Caco-2 (cell line): ENCODE measurements at places on chromosomes 1 and 21.

DNA sequence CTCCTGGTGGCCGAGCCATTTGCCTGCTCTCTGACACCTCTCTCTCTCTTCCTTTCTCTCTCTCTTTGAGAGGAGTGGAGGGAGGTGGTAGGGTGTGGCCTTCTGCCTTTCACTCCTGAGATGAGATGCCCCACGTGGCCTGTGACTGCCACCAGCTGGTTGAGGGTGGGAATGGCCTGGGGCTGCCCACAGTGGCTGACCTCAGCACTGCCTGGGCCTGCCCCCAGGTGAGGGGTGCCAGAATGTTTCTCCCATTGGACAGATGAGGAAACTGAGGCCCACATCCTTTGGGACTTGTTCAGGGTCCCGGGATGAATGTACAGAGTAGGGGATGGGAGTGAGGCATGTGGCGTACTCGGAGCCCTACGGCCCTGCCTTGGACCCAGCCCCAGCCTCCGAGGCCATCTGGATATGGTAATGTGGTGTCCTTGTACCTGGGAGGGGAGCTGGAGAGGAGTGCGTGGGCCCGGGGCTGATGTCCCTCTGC, 12.7 kb upstream of the C1orf167 start:
- peak overlapping the region; percentile 42 for H3K27ac ChIP-seq
- peak; percentile 74 for DNase-seq
- H3K36me3 ChIP-seq, result no peaks in the 10 kb centered on the region

DNA sequence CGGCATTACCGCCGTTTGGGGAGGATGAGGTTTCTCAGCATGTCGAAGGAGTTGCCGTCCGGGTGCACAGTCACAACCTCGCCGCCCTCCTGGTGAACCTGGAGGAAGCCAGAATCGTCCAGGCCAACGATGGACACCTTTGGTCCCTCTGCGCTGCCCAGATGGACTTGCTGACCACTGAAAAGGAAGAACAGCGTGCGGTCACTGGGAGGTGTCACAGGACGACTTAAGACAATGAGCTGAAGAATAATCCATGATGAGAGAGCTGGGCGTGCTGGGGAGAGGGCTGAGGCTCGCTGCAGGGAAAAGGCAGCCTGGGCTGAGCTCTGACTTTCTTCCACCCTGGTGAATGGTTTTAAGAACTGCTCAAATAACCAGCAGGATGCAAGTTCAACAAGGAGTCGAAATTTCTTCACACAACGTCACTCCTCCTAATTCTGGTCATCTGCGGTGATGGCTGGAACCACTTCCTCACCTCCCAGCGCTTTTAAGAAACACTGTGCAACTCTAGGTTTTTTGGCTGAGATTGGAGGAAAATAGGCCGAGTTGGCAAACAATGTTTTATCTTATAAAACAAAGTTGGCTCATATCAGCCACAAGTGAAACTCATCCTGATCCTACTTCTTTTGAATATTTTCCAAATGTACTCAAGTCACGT, 55.5 kb downstream of the SIM2 start:
- no peak overlapping the region for H3K4me3 ChIP-seq
- peaks cover 21% of the 10 kb centered on the region for H3K4me1 ChIP-seq
- H3K27ac ChIP-seq, result peak overlapping the region; percentile 18
- H3K27me3 ChIP-seq, result no peaks in the 10 kb centered on the region

- no peak overlapping the region for H3K27ac ChIP-seq
- no peaks in the 10 kb centered on the region for H3K4me1 ChIP-seq
- no peak for DNase-seq
- no peak overlapping the region for H3K4me3 ChIP-seq
- H3K36me3 ChIP-seq, result no peaks in the 10 kb centered on the region
Observed at GRCh38 chr1:94676686-94677085, 135.1 kb upstream of the F3 start.

DNA sequence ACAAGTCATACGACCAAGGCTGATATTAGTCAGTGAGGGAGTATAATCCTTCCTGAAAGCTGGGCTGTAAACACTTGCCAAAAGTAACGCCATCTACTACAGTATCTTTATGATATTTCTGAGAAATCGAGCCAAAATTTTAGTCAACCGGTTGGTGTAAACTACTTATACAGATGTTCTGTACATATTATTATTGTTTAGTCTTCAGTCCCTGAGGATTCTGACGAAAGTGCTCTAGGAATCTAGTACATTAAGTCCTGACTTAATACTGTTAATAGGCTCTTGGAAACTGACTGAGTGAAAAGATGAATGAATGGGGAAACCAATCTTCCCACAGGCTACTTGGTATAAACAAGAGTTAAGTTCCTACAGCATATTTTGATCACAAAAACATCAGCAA, 274.3 kb downstream of the USP25 start:
- no peak overlapping the region for H3K27ac ChIP-seq
- DNase-seq, result no peak
- no peaks in the 10 kb centered on the region; the same call in 1 of the 2 replicates for H3K4me1 ChIP-seq
- no peak overlapping the region for H3K4me3 ChIP-seq
- no peaks in the 10 kb centered on the region for H3K36me3 ChIP-seq

- peaks cover 3% of the 10 kb centered on the region; the same call in 1 of the 2 replicates for H3K4me1 ChIP-seq
- no peaks in the 10 kb centered on the region for H3K36me3 ChIP-seq
- no peak overlapping the region for H3K4me3 ChIP-seq
- no peaks in the 10 kb centered on the region for H3K27me3 ChIP-seq
- no peak overlapping the region for H3K27ac ChIP-seq
Observed at GRCh38 chr1:45187725-45188124, 18.7 kb downstream of the ZSWIM5 start.

- peaks cover 13% of the 10 kb centered on the region for H3K4me1 ChIP-seq
- H3K36me3 ChIP-seq, result no peaks in the 10 kb centered on the region
- no peaks in the 10 kb centered on the region for H3K27me3 ChIP-seq
- H3K27ac ChIP-seq, result no peak overlapping the region
- no peak for DNase-seq
Observed at GRCh38 chr1:105636052-105636451, 1420.4 kb upstream of the PRMT6 start.

GRCh38 chr1:6027591-6027990, 18.1 kb upstream of the KCNAB2 start:
- H3K4me1 ChIP-seq, result peaks cover 9% of the 10 kb centered on the region
- H3K4me3 ChIP-seq, result no peak overlapping the region
- DNase-seq, result no peak

DNA sequence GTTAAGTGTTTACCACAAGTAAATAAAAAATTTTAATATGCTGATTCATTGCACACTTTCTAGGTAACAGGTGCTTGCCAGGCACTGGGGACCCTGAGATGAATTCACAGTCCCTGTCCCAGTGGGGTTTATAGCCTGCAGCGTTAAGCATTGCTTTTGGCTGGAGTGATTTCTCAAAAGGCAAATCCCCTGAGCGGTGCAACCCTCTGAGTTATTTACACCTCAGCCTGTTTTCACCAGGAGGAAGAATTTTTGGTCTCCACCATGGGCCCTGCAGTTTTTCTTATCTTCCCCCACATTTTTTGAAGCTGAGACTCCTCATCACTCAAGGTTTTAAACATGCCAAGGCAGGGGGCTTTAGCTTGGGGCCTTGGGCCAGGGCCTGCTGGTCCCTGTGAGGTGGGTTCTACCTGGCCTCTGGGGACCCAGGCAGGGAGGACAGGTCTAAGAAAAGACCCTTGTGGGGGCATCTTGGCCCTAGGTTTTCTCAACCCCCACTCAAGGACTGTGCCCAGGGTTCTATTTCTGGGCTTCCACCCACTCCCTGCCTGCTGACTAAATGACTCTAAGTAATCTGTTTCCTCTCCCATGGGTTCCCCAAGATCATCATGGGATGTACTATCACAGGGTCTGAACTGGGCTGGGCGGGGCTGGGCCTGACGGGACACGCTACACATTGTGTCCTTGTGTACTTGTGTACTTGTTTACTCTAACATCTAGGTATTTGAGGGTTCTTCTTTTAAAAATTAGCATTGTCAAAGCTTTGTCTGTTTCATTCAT, 10.2 kb upstream of the CHIT1 start:
- no peak overlapping the region for H3K4me3 ChIP-seq
- no peak for DNase-seq
- H3K27ac ChIP-seq, result no peak overlapping the region
- H3K4me1 ChIP-seq, result peaks cover 3% of the 10 kb centered on the region; the same call in 1 of the 2 replicates
- no peaks in the 10 kb centered on the region for H3K36me3 ChIP-seq
- no peaks in the 10 kb centered on the region for H3K27me3 ChIP-seq

- no peak overlapping the region for H3K4me3 ChIP-seq
- no peaks in the 10 kb centered on the region for H3K27me3 ChIP-seq
- H3K27ac ChIP-seq, result peak overlapping the region; percentile 83
- no peaks in the 10 kb centered on the region for H3K36me3 ChIP-seq
Observed at GRCh38 chr1:162696286-162696862, 64.1 kb downstream of the DDR2 start.

GRCh38 chr1:57470036-57470435, 46.2 kb upstream of the DAB1 start:
- no peaks in the 10 kb centered on the region for H3K4me1 ChIP-seq
- no peaks in the 10 kb centered on the region for H3K36me3 ChIP-seq
- H3K27ac ChIP-seq, result no peak overlapping the region
- DNase-seq, result no peak
- no peaks in the 10 kb centered on the region for H3K27me3 ChIP-seq

- no peak overlapping the region for H3K27ac ChIP-seq
- H3K4me3 ChIP-seq, result no peak overlapping the region
- H3K36me3 ChIP-seq, result no peaks in the 10 kb centered on the region; the same call in 1 of the 2 replicates
- H3K4me1 ChIP-seq, result peaks cover 21% of the 10 kb centered on the region
- no peak for DNase-seq
Observed at GRCh38 chr1:56291374-56291919, 287.9 kb downstream of the PLPP3 start.

- H3K36me3 ChIP-seq, result no peaks in the 10 kb centered on the region
- H3K4me3 ChIP-seq, result no peak overlapping the region
- peaks cover 9% of the 10 kb centered on the region for H3K4me1 ChIP-seq
- DNase-seq, result no peak
- H3K27ac ChIP-seq, result no peak overlapping the region
Observed at GRCh38 chr1:218945050-218945449, 228.6 kb upstream of the LYPLAL1 start.

DNA sequence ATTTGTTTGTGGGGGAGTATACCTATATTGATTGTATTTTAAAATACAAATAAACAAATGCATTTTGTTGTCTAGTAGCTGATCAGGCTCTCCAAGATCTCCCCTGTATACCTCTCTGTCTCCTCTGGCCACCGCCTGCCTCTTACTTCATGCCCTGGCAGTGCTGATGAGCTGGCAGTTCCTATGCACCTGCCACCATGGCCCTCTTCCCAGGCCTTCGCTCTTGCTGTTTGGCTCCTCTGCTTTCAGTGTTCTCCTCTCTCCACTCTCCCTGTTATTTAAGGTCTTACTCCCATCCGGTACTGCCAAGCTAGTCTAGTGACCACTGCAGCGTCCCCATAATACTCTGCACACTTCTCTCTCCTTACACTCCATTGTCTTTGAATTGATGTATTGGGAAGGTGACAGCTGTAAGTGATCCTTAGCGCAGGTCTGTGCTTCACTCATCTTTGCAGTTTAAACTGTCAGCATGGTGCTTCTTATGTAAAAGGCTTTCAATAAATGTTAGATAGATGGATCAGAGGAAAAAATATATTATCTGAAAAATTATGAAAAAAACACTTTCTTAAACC, 88.1 kb upstream of the ATP1A1 start:
- no peak overlapping the region for H3K27ac ChIP-seq
- no peaks in the 10 kb centered on the region for H3K36me3 ChIP-seq
- no peaks in the 10 kb centered on the region for H3K27me3 ChIP-seq
- H3K4me1 ChIP-seq, result no peaks in the 10 kb centered on the region
- no peak overlapping the region for H3K4me3 ChIP-seq

GRCh38 chr21:36960676-36961284, 5.7 kb downstream of the HLCS start:
- no peak overlapping the region for H3K4me3 ChIP-seq
- H3K4me1 ChIP-seq, result peaks cover 20% of the 10 kb centered on the region

GRCh38 chr21:36419996-36420395, 34.8 kb downstream of the CHAF1B start:
- H3K4me3 ChIP-seq, result no peak overlapping the region
- H3K27ac ChIP-seq, result no peak overlapping the region
- no peaks in the 10 kb centered on the region for H3K27me3 ChIP-seq
- peak; percentile 80 for DNase-seq

GRCh38 chr1:88877382-88877825, 14.0 kb downstream of the GTF2B start:
- no peak overlapping the region for H3K27ac ChIP-seq
- no peak for DNase-seq
- H3K36me3 ChIP-seq, result no peaks in the 10 kb centered on the region

GRCh38 chr1:91650764-91651163, 150.1 kb downstream of the CDC7 start:
- no peak overlapping the region for H3K27ac ChIP-seq
- H3K4me3 ChIP-seq, result no peak overlapping the region
- no peak for DNase-seq
- H3K4me1 ChIP-seq, result no peaks in the 10 kb centered on the region
- H3K27me3 ChIP-seq, result no peaks in the 10 kb centered on the region

DNA sequence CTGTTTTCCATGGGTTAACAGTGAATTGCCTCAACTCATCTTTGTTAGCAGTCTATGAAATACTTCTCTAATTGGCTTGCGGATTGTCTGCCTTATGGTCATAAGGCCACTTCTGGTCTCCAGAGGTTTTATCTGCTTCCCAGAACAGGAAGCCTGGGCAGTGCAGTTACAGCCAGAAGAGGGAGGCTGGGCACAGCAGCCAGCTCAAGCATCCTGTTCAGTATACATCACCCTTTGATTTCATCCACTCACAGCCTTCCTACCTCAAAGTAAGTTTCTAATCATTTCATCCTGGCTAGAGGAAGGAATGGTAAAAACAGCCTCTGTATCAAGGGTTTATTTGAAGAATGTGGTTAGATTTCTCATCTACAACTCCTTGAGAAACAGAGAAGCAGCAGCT, 311.5 kb upstream of the DEPDC1 start:
- H3K4me1 ChIP-seq, result no peaks in the 10 kb centered on the region
- H3K27ac ChIP-seq, result no peak overlapping the region
- no peak overlapping the region for H3K4me3 ChIP-seq
- no peaks in the 10 kb centered on the region for H3K36me3 ChIP-seq
